ENCODE measurements at places on chromosomes 6 and 20.

- DNase-seq, result no peak
These were observed 12.0 kb upstream of the PLEKHG1 start for GRCh38 chr6:150587637-150588036.

- DNase-seq, result peak; percentile 12
These were observed 35.7 kb downstream of the CEBPB start for GRCh38 chr20:50226093-50226974.

DNA sequence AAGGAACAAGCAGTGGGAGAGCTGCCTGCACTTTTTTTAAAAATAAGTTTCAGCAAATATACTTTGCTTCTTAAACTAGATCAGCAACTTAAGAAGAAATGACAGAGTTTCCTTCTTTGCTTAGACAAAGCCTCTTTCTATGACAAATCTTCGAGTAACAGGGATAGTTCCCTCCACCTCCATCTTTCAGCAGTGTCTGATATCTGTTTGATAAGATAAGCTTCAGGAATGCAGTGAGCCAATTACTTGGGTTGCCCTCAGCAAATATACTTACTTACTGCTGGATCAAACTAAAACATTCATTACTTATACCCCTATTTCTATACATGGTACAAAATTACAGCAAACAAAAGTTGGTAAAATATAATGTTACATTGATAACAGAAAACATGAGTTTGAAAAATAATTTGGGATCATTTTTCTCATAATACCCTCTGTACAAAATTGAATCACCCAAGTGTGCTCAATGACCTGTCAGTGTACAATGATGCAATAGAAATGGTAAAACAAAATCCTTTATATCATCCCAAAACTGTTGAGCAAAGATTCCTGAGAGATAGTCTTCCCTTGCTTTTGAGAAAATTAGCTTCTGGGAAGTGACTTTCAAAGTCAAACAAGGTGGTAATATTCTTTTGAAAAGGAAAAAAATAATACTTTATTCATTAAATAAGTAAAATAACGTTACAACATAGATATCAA, 24.5 kb downstream of the FRK start:
- DNase-seq, result no peak

GRCh38 chr6:159156089-159156488, 13.1 kb upstream of the FNDC1 start:
- no peak for DNase-seq

- no peak for DNase-seq
These were observed 375.2 kb upstream of the PLCB4 start for GRCh38 chr20:8693709-8694108.

DNA sequence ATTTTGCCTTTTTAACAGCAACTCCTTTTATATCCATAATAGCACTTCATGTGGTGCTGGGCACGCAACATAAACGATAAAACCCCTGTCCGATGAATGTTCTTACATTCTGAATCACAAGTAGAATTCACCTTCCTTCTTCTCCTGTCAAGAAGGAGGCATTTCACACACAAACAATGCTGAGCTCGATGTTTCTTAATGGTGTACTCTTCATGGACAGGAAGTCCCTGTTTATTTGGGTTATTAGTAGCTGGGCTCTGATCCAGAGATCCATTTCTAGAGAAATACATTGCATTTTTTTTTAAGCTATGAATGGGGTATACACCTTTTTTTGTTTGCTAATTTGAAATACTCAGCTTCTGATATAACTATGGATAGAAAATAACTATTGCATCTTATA, 82.4 kb downstream of the PPP1R3G start:
- no peak for DNase-seq

DNA sequence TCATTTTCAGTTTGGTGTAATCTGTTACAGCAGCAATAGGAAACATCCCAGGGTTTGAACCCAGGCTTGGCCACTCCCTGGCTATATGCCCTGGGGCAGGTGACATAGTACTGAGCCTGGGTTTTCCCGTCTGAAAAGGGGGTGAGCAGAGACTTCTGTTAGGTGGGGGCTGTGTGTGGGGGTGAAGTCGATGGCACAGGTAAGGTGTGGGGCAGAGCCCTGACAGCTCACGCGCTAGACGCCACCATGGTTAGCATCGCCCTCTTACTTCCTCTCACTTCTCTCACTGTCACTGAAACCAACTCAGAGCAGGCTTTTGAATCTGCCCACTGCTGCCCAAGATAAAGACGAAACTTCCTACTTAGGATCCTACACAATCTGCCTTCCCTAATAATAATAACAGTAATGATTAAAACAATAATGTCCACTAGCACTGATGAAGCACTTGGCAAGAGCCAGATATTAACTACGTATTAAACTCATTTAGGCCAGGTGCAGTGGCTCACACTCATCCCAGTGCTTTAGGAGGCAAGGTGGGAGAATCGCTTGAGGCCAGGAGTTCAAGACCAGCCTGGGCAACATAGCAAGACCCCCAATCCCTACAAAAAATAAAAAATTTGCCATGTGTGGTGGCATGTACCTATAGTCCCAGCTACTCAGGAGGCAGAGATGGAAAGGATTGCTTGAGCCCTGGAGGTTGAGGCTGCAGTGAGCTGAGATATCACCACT, 117.9 kb upstream of the PTPN1 start:
- DNase-seq, result peak; percentile 56

GRCh38 chr6:73123632-73124329, 101.5 kb downstream of the KHDC1L start:
- DNase-seq, result no peak

DNA sequence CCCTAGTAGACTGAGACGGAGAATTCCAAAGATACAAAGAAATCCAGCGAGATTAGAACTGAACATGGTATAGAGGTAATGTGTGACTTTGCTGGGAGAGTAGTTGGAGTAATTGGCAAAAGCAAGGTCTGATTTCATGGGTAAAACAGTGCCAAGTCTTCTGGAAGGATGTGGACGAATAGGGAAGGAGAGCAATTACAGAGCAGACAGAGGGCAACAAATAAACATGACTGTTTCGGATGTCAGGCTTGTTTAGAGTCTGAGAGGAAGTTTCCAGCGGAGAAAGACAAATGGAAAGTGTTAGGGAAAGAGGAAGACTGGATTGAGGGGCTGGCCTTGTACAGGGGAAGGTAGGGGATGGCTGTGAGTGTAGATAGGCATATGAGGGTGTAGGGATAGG, 282.2 kb upstream of the PRND start:
- DNase-seq, result no peak

DNA sequence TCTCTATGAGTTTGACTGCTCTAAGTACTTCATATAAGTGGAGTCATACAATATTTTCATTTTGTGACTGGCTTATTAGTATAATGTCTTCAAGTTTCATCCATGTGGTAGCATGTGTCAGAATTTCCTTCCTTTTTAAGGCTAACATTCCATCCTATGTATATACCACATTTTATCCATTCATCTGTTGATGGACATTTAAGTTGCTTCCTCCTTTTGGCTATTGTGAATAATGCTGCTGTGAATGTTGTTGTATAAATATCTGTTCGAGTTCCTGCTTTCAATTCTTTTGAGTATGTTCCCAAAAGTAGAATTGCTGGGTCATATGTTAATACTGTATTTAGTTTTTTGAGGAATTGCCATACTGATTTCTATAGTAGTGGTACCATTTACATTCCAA, 79.5 kb downstream of the PTPRA start:
- DNase-seq, result no peak

DNA sequence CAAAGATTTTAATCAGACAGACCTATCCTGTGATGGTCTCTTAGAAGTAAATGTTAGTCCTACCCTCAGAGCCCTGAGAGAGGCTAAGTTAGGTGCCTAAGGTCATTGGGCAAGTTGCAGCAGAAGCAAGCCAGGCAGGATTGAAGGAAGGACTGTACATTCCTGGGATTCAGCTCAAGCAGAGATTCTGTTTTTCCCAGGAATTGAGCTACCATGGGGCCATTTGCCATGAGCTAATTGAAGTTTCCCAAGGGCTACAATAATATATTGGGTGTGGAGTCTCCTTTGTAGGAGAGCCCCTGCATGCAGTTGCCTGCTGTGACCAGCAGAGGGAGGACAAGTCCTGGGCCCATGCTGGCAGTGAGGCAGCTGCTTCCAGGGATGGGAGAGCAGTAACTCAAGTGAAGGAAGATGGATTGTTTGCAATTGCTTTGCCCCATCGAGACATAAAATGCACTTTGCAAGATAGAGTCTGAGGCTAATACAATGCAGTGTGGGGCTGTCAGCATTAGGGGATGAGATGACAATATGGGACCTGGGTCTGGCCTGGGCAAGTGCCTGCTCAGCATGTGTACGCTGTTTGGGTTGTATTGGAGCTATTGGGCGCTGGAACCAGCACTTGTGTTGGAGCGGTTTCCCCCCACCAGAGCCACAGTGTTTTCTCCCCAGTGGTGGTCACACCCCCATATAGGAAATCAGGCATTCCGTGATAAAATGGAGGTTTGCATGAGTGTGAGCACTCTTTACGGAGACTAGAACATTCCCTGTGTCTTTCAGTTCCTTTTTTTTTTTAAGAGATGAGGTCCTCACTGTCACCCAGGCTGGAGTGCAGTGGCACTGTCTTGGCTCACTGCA, 27.9 kb downstream of the DNMT3B start:
- peak; percentile 57 for DNase-seq

DNA sequence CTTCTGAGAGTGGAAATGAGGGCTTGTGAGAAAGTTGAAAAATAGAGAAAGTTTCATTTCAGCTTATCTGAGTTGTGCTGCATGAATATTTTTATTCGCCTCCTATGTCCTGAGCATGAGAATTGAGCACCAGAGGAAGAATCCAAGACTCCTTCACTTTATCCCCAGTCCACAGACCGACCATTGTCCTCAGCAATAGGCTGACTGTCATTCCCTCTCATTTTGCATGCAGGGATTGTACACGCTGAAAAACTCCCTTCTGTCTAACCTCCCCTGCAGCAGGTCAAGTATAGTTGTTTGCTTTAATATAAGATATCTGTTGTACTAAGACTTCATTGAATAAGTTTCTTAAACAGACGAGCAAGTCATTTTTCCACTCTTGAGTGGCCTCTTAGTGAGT, 437.6 kb downstream of the PRKN start:
- no peak for DNase-seq

- no peak for DNase-seq
These were observed 369.4 kb upstream of the HS3ST5 start for GRCh38 chr6:114712129-114712662.

DNA sequence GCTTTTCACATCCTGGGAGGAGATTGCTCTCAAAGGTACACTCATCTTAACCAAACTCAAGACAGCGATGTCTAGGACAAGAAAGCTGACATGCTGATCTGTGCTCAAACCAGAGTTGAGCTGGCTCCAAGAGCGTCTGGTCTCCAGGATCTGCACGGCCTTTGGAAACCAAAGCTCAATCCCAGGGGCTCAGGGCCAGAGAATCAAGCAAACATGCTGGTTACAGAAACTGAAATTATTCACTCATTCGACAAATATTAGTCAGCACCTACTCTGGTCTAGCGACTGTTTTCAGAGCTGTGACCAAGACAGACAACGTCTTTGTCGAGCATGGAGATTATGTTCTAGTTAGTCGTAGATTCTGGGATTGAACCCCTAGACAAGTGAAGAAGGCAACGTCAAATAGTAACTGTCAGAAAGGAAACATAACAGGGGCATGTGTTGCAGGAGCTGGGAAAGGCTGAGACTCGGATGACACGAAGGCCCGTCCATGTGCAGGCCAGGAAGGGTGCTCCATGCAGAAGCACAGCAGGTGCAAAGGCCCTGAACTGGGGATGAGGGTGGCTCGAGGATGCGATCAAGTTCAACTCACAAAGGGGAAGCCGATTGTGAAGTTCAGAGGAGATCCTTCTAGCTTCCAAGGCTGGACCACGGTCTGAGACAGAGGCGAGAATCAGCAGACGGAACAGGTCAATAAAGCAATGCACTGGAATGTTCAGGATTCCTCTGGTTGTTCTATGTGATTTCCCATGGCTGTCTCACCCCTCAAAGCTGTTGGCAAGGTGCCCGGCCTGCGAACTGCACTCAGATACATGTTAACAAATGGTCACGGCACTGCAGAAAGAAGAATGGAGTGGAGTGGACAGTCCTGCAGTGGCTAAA, 12.5 kb upstream of the PCK1 start:
- no peak for DNase-seq

- no peak for DNase-seq
These were observed 58.3 kb upstream of the IYD start for GRCh38 chr6:150310539-150310938.

DNA sequence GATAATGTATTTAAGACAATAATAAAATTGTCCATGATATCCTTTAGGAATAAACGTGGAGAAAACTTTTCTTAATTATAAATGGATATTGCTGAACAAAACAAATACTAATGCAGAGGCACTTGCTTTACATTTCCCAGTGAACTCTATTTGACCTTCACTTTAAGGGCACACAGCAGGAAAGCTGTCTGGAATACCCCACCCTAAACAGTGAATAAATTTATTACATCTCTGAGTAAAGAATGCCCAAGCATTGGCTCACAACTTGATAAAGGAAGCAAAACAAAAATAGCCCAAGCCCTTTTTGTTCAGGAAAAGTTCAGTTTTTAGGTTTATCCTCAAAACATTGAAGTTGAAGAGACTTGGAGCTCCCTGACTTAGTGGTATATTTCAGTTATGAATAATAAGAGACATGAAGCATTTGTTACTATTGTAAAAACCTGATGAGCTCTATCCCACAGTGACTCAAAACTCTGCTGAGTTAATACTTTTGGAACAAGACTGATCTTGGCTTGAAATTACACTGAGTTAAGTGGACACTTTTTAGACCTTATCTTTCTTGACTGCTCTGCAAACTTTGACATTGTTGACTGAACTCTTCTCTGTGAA, 353.9 kb downstream of the BCKDHB start:
- DNase-seq, result no peak

DNA sequence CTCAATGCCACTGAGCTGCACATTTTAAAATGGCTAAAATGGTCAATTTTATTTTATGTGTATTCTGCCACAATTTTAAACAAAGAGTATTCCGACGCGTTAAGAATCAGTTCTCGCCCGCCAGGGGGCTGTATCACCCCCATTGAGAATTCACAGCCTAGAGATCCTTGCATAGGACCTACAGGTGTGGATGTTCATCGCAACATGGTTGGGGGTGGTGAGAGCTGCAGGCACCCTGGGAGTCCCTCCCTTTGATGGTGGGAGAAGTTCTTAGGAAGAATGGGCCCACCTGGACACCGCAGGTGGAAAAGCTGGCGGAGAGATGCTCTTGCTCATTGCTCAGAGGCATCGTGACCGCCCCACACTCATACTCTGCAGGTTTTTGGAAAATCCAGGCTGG, 63.5 kb downstream of the SLC2A10 start:
- DNase-seq, result no peak

GRCh38 chr20:19777981-19778380, 19.9 kb downstream of the RIN2 start:
- no peak for DNase-seq

- no peak for DNase-seq
These were observed 366.7 kb downstream of the SYNE1 start for GRCh38 chr6:152270301-152270925.

DNA sequence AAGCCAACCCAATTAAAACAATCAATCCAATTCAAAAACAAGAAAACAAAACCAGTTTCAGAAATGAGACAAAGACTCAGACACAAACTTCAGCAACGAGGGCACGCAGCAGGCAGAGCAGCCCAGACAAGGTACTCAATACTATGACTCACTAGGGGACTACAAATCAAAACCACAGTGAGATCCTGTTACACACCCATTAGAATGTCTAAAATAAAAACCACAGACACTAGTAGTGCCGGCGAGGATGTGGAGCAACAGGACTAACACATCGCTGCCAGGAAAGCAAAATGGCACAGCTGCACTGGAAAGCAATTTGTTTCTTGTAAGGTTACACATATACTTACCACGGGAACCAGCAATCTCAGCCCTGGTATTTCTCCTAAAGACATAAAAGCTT, 28.4 kb upstream of the MAS1L start:
- DNase-seq, result peak; percentile 37

- DNase-seq, result no peak
These were observed 38.1 kb downstream of the HTR1B start for GRCh38 chr6:77425216-77425615.

GRCh38 chr20:60338556-60338955, 380.3 kb downstream of the CDH26 start:
- DNase-seq, result no peak

Data from stimulated activated naive CD8-positive, alpha-beta T cell treated with anti-CD3 and anti-CD28 coated beads, Interleukin-15, amount 100 ng/mL, for 72 hours (primary cell).